ENCODE measurements at places on chromosomes 1 and 21.

- no peak for DNase-seq
These were observed 616.8 kb downstream of the LTN1 start for GRCh38 chr21:28375708-28376385.

- no peak for DNase-seq
These were observed 69.0 kb downstream of the PTGER3 start for GRCh38 chr1:70978623-70979022.

DNA sequence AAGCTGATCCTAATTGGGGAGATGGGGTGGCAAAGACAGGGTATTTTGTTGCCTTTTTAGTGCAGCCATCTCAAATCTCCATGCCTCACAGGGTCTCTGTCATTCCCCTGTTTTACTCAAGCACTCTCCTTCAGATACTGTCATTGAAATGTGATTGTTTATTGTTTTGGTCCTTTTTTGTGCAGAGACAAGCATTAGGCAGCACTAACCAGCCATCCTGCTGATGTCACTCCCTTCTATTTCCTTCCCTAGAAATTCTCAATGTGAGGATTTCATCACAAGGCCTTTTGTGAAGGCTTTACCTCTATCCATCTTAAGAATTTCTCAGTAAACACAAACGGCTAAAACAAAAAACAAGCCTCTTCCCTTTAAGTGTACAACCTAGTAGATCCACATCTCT is 34.7 kb downstream of the OR10J5 start:
- DNase-seq = no peak

- no peak for DNase-seq
These were observed 633.3 kb downstream of the LMO4 start for GRCh38 chr1:87961992-87962391.

- DNase-seq = peak; percentile 46
These were observed at the start of gene TMEM240 for GRCh38 chr1:1540090-1540817. TMEM240 (minus strand) TSS chr1:1540624; CDS start chr1:1540346, 278 bp downstream.

DNA sequence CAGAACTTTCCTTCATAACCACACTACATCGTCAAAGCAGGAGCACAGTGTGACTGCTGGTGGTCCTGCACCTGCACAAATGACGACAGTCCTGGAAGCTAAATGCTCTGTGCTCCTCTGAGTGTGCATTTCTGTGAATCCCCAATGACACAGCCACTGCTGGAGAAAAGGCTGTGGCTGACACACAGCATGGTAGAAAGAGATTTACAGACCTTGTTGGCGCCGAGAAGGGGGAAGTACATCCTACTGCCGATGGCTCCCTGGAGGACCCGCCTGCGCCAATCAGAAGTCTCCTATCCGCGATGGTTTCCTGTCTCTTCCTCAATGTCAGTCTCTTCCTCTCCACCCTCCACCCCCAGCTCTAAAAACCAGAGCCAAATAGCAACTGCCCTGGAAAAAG is 115.4 kb upstream of the RAB4A start:
- no peak for DNase-seq

GRCh38 chr1:27873671-27874384 is 1.5 kb downstream of the THEMIS2 start:
- no peak for DNase-seq

- no peak for DNase-seq
These were observed 26.7 kb upstream of the C8B start for GRCh38 chr1:56992318-56993125.

DNA sequence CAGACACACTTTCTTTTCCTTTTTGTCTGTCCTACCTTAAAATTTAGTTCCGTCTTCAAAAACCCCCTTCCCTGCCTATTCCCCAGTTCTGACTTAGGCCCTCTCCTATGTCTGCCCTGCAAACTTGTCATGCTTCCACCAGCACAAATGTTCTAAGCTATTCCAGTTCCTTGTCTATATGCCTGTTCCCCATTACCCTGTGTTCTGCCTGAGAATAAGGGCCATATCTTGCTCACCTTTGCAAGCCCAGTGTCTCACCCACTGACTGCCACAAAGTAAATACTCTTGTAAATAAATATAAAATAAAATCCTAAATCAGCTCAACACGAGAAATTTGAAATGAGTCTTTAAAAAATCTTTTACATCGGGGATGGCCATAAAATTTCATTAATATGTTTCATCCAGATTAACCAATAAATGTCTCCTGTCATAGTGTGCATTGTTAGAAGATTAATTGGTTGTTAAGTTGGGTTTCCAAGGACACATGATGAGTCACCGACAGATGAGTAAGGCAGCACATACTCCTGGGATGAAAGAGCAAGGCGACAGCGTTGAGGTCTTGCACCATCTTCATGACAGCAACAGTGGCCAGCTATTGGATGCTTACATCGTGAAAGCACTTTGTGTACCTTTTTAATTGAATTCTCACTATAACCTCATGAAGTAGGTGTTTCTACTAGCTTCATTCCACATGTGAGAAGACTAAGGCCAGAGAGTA is 92.6 kb upstream of the NGF start:
- no peak for DNase-seq

- DNase-seq = no peak
These were observed 21.9 kb downstream of the FASLG start for GRCh38 chr1:172680733-172681275.

- DNase-seq = no peak
These were observed 486.2 kb upstream of the VAMP3 start for GRCh38 chr1:7284839-7285435.

DNA sequence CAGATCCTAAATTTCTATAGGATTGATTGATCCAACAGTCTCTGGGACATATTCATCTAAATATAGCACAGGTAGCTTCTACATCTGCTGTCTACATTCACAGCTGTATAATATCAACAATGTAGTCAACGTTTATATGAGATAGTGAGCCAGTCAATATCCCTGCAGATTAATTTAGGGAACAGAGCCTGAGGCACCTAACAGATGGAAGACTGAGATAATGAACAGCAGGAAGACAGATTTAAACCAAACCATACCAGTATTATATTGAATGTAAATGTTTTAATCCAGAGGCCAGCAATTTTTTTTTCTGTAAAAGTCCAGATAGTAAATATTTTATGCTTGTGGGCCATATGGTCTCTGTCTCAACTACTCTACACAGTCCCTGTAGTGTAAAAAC is 2072.4 kb downstream of the MRPL39 start:
- no peak for DNase-seq

- DNase-seq = no peak
These were observed 91.1 kb upstream of the DSCAM start for GRCh38 chr21:40938078-40938477.

- DNase-seq = peak; percentile 47
These were observed at the start of gene CROCC for GRCh38 chr1:16921391-16922185. CROCC (plus strand) TSS chr1:16921931; CDS start chr1:16922019, 88 bp downstream.

DNA sequence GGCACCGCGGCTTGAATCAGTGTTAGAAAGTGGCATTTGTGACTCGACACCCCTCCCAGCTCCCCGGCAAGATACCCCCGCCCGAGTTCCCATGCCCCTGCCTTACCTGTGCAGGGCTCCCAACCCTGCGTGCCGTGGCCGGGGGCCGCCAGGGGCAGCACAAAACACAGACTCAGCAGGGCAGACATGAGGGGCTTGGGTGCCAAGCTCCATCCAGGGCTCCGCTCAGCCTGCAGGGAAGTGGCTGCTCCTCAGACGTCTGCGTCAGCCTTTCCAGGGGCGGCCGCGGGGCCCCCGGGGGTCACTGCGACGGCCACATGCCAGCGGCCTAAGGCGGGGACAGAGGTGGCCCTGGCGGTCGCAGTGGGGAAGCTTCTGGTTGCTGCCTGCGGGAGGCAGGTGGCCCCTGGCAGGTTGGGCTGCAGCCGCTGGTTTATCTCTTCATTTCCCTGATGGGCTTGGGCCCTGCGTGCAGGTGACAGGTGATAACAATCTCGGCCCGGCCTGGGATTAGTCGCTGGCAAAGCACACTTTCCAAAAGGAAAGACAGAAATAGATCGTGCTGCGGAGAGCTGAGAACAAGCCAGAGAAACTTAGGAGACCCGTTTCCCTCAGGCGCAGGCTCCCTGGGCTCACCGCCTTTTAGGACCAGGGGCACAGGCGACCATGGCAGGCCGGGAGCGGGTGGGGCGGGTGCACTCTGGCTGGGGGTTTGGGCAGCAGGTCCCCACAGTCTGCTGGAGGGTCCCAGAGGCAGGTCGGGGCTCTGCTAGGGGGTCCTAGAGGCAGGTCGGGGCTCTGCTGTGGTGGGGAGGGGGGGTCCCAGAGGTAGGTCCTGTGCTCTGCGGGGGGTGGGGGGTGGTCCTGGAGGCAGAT is at the start of gene TSPEAR:
TSPEAR (minus strand) TSS at position 246 of the 876 bp plus-strand sequence; CDS start at position 188, 58 bp downstream.
- no peak for DNase-seq

DNA sequence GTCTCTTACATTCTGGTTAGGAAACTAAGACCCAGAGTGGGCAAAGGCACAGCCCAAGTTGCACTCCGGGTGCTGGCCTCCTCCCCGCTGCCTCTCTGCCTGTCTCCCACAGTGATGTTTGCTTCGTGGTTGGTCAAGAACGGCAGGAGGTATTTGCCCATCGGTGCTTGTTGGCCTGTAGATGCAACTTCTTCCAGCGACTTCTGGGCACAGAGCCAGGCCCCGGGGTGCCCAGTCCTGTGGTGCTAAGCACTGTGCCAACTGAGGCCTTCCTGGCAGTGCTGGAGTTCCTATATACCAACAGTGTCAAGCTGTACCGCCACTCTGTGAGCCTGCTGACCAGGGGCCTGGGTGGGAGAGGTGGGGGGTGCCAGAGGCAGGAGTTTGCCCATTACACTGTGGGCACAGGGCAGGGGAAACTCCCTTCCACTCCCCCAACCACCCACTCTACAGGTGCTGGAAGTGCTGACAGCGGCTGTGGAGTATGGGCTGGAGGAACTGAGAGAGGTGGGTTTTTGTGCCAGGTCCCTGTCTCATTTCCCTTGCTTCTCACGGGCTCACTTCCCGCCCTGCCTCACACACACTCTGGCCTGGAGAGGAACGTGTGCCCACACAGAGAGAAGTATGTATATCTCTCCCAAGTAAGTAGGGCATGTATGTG is 1.9 kb downstream of the BTBD19 start:
- DNase-seq = no peak

DNA sequence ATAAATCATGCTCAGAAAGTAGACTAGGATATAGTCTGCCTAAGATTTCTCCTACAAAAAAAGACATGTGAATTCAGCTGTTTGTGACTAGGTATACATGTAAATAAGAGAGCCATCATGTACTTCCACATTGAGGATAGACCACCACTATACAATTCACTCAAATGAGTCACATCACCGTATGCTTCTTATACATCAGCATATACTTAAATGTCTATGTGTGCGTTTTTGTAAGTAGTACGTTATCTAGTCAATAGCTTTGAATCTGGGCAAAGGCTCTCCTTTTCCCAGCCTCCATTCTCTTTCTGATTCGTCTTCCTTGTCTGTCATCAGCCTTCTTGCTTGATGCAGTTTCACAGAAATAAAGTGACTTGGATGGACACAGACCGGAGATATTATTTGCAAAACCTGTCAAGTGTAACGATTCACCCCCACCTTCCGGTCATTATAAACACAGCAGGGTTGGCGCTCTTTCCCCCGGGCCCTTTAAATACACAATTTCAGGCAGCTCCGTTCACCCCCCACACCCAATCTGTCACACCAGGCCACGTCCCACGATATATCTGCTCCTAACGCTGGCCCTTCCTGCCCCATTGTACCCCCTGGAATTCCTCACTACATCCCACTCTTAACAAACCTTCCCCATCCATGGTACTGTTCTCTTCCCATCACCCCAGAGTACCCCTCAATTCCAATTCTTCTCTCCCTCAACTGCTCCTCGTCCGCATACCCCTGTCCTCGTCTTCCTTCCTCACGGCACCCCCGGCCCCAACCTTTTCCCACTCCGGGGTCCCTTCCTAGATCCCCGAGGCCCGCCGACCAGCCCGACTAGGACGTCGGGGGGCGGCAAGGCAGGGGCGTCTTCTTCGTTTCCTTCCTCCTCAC is 636 bp downstream of the VAMP4 start:
- peak; percentile 24 for DNase-seq

DNA sequence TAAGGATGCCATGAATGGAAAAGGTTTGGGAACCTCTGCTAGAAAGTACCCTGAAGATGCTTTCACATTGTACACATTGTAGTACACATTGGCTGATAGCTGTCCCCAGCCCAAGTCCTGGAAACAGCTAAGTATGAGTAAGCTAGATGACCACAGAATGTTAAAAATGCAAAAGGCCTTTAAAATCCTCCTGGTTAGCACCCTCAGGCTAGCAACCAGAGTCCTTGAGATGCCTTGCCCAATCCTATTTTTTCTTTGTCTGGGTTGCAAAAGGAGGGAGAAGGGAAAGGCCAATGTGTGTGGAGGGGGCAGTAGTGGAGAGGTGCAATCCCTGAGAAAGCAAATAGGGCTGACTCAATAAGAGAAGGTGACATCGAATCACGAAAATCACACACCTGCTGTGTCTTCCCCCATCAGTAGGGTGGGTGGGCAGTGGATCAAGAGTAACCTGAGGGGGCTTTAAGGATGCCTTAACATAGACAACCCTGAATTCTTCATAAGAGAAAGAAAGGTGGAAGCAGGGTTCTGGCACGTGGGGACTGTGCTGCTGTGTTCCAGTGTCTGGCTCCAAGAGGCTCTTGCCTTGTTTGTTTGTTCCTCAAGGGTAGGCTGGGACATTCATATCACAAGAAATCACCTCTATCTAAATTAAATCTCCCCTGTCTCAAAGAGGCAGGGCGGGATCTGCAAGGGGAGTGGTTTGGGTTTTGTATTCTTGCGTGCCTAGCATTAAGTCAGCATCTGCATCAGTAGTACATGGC is 266.2 kb upstream of the PLXNA2 start:
- DNase-seq = no peak

- DNase-seq = no peak
These were observed 144.3 kb downstream of the DNM3 start for GRCh38 chr1:171985639-171986038.

DNA sequence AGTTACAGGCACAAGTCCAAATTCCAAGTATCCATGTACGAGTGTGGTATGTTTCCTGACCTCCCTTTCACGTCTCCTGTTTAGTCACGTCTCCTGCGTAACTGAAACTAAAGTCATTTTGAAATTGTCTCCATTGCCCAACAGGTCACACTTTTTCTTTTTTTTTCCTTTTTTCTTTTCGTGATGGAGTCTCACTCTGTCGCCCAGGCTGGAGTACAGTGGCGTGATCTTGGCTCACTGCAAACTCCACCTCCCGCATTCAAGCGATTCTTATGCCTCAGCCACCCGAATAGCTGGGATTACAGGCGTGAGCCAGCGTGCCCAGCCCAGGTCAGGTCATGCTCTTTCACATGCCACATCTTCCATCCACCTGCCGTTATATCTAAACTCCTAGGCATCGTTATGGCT is 38.2 kb downstream of the L1TD1 start:
- DNase-seq = no peak

- DNase-seq = no peak
These were observed 148.3 kb downstream of the ACTL8 start for GRCh38 chr1:17903386-17903785.

- DNase-seq = no peak
These were observed 19.2 kb downstream of the SLC19A2 start for GRCh38 chr1:169466259-169467230.

DNA sequence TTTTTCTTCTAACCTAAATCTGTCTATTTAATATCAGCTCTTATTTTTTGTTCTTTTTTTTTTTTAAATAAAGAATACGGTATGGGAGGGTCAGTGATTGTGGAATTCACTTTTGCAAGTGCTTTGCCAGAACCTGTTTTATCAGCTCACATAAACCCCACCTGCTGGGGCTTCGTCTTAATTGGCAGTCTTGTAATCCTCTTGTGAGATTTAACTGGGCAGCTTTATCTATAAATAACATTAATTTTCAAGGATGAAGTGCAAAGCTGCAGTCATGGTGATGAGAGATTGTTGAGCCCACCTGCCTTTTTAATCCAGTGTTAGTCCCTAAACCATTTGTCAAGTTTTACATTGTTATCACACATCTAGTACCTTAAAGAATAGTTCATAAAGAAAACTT is 18.2 kb upstream of the PDC start:
- DNase-seq = no peak

- no peak for DNase-seq
These were observed 82.1 kb upstream of the DUSP10 start for GRCh38 chr1:221824025-221824424.

GRCh38 chr1:4137621-4138415 is 237.7 kb upstream of the C1orf174 start:
- no peak for DNase-seq
